Vagina (tissue), 2 donors: ENCODE measurements at places on chromosomes 6 and 20.

GRCh38 chr6:41767112-41767833 is 12.4 kb downstream of the FRS3 start:
- DNase-seq, result no peak

GRCh38 chr6:27541212-27541932 is 68.5 kb upstream of the ZNF184 start:
- no peak for DNase-seq

DNA sequence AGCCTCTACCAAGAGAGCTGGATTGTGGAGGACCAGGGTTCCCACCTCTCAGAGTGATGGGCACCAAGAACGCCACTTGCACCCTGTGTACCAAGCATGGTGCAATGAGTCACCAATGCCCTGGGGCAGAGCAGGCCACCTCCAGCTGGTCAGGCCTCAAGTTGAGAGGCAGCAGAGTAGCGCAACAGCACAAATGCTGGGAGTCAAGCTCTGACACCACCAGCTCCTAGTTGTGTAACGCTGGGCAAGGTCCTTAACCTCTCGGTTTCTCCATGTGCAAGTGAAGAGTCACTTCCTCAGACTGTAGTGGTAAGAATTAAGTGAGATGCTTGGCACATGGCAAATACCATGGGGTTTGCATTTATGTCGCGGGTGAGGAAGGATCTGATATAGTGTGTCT is 25.6 kb downstream of the GFOD1 start:
- DNase-seq, result no peak

- peak; percentile 58 for DNase-seq
Observed at GRCh38 chr20:33145521-33145920, 22.4 kb upstream of the BPIFA2 start.

GRCh38 chr6:71766796-71767195 is 119.6 kb upstream of the RIMS1 start:
- no peak for DNase-seq
